ENCODE measurements at places on chromosomes 1 and 21.

DNA sequence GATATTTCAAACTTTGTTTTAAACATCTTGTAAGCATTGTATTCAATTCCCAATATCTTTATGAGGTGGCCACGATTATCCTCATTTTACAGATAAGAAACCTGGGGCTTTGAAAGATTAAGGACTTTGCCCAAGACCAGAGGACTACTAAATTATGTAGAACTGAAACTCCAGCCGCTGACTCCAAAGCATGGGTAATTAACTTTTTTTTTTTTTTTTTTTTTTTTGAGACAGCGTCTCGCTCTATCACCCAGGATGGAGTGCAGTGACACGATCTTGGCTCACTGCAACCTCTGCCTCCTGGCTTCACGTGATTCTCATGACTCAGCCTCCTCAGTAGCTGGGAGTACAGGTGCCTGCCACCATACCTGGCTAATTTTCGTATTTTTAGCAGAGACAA is 68.7 kb downstream of the ALG14 start:
- no peak overlapping the region for H3K4me3 ChIP-seq
- no peak for DNase-seq
- no peak overlapping the region for H3K27ac ChIP-seq
- H3K36me3 ChIP-seq: no peaks in the 10 kb centered on the region
- no peaks in the 10 kb centered on the region for H3K27me3 ChIP-seq
- H3K4me1 ChIP-seq: no peaks in the 10 kb centered on the region

- no peak for DNase-seq
- H3K27me3 ChIP-seq: no peaks in the 10 kb centered on the region
- no peak overlapping the region for H3K27ac ChIP-seq
- H3K4me1 ChIP-seq: no peaks in the 10 kb centered on the region
- H3K36me3 ChIP-seq: no peaks in the 10 kb centered on the region
- H3K4me3 ChIP-seq: no peak overlapping the region
Observed at GRCh38 chr1:107443027-107443426, 302.2 kb downstream of the NTNG1 start.

- no peaks in the 10 kb centered on the region for H3K27me3 ChIP-seq
- no peak overlapping the region for H3K4me3 ChIP-seq
- DNase-seq: peak; percentile 41
- no peak overlapping the region for H3K27ac ChIP-seq
Observed at GRCh38 chr1:244796719-244797406, 38.6 kb upstream of the COX20 start.

- no peaks in the 10 kb centered on the region for H3K27me3 ChIP-seq
- no peaks in the 10 kb centered on the region for H3K4me1 ChIP-seq
- no peaks in the 10 kb centered on the region for H3K36me3 ChIP-seq
- H3K27ac ChIP-seq: no peak overlapping the region
- DNase-seq: peak; percentile 8
Observed at GRCh38 chr1:152486400-152487006, 24.1 kb upstream of the LCE5A start.

DNA sequence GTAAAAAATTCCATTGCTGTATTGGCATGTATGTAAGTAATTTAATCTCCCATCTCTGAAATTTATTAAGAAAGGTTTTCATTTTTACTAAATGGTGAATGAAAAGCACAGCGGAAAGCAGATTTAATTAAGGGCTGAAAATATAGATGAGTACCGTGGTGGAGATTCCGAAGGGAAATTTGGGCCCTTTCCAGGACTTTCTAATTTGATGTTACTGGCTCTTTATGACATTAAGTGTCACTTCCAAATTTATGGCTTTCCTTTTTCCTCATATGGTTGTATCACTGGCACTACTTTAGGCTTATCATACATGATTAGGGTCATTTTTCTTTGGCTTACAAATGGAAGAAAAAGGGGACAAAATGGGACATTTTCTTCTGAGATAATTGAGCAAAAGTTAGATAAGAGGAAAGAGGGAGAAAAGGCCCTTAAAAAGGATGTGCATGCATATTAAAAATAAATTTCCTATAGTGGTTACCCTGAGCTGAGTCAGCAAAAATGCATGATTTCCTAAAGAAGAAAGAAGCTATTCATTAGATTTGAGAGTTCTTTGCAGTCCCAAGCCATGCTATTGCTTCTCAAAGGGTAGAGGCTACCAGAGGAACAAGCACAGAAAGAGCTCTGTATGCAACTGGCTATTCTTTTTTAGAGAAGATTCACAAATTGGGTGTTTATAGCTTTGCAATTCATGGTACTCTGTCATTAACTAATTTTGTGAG is 74.9 kb upstream of the CNIH3 start:
- no peak overlapping the region for H3K27ac ChIP-seq
- H3K4me1 ChIP-seq: peaks cover 40% of the 10 kb centered on the region
- H3K36me3 ChIP-seq: no peaks in the 10 kb centered on the region
- no peaks in the 10 kb centered on the region for H3K27me3 ChIP-seq

- no peaks in the 10 kb centered on the region for H3K27me3 ChIP-seq
- DNase-seq: no peak
- no peak overlapping the region for H3K4me3 ChIP-seq
- no peaks in the 10 kb centered on the region for H3K36me3 ChIP-seq
- no peaks in the 10 kb centered on the region for H3K4me1 ChIP-seq
- no peak overlapping the region for H3K27ac ChIP-seq
Observed at GRCh38 chr1:77021732-77022131, 154.5 kb downstream of the ST6GALNAC5 start.

DNA sequence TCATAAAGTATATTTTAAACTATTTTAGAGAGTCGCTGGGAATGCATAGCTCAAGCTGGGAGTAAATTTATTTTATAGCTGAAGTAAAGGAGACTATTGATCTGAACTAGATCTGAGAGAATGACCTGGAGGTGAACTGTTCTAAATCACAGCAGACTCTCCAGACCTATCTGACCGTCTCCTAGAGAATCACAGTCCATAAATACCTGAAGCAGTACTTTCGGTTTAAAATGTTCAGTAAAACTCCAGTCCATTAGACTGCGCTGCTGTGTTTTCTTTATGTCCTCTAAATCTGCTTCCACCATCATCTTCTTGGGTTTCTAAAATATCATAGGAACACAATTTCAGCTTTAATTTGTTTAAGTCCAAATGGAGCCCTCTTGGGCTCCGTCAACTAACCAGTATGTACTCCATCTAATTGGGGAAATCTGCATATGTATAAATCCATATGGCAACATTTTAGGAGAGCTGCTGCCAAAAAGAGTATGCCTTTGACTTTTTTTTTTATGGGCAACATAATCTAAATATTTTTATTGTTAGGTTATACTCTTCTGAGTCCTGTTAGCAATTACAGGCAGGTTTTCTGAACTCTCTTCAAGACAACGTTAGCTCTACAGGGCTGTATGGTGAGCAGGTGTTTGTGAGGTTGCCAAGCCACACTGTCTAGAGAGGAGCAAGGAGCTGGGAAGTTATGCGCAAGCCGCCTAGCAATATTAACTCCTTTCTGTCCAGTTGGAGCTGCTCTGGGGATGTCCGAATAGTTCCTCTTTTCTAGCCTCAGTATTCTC is 111.2 kb downstream of the SPAG17 start:
- H3K27me3 ChIP-seq: no peaks in the 10 kb centered on the region
- H3K36me3 ChIP-seq: no peaks in the 10 kb centered on the region
- H3K4me3 ChIP-seq: no peak overlapping the region
- H3K27ac ChIP-seq: no peak overlapping the region
- no peak for DNase-seq
- no peaks in the 10 kb centered on the region for H3K4me1 ChIP-seq

GRCh38 chr1:200938955-200939354 is 44.3 kb downstream of the INAVA start:
- no peak overlapping the region for H3K4me3 ChIP-seq
- no peak overlapping the region for H3K27ac ChIP-seq
- no peaks in the 10 kb centered on the region for H3K27me3 ChIP-seq
- H3K4me1 ChIP-seq: peaks cover 14% of the 10 kb centered on the region

GRCh38 chr1:23651069-23651808 is 40.4 kb upstream of the RPL11 start:
- no peak overlapping the region for H3K4me3 ChIP-seq
- no peak for DNase-seq
- H3K27me3 ChIP-seq: no peaks in the 10 kb centered on the region
- H3K4me1 ChIP-seq: no peaks in the 10 kb centered on the region
- H3K27ac ChIP-seq: no peak overlapping the region

- peak overlapping the region; percentile 99 for H3K27ac ChIP-seq
- DNase-seq: peak; percentile 86
- H3K27me3 ChIP-seq: no peaks in the 10 kb centered on the region
- H3K4me3 ChIP-seq: no peak overlapping the region
Observed at GRCh38 chr1:2150801-2151200, 43.8 kb downstream of the FAAP20 start.

- peaks cover 45% of the 10 kb centered on the region for H3K4me1 ChIP-seq
- H3K4me3 ChIP-seq: no peak overlapping the region
- H3K27me3 ChIP-seq: no peaks in the 10 kb centered on the region
- H3K36me3 ChIP-seq: no peaks in the 10 kb centered on the region
- peak; percentile 89 for DNase-seq
- no peak overlapping the region for H3K27ac ChIP-seq
Observed at GRCh38 chr1:24708938-24709337, 36.3 kb upstream of the CLIC4 start.

DNA sequence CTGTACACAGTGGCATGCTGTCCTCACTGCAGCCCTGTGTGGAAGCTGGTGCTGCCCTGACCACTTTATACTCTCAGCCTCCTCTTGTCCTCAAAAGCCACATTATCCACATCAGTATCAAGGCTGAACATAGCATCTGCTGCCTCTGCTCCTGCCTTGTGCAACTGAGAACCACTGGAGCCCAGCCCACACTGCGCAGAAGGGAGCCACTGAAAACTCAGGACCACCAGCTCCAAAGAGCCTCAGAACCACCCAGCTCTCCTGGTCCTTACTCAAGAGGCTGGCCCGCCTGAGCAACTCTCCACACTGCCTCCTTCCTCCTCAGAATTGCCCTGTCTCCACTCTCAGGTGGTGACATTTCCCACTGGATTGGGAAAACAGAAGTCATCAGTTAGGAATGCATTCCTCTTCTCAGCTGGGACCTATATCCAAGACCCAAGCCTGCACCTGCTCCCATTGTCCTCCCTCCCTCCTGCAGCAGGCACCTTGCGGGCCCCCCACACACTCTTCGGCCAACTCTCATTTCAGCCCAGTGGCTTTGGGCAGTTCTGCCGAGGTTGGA is 7.0 kb upstream of the KISS1 start:
- no peaks in the 10 kb centered on the region for H3K4me1 ChIP-seq
- no peak for DNase-seq
- no peak overlapping the region for H3K27ac ChIP-seq
- no peak overlapping the region for H3K4me3 ChIP-seq
- no peaks in the 10 kb centered on the region for H3K27me3 ChIP-seq

GRCh38 chr21:18782721-18783120 is 379.1 kb upstream of the TMPRSS15 start:
- no peaks in the 10 kb centered on the region for H3K4me1 ChIP-seq
- H3K4me3 ChIP-seq: no peak overlapping the region
- H3K27me3 ChIP-seq: no peaks in the 10 kb centered on the region

Measured in CD14-positive monocyte (primary cell).